Activated naive CD8-positive, alpha-beta T cell treated with anti-CD3 and anti-CD28 coated beads, Interleukin-2, amount 50 U/mL, for 16 hours (primary cell): ENCODE measurements at places on chromosomes 6 and 20.

- no peak for DNase-seq
Observed at GRCh38 chr6:43871933-43872332, 101.9 kb downstream of the VEGFA start.

DNA sequence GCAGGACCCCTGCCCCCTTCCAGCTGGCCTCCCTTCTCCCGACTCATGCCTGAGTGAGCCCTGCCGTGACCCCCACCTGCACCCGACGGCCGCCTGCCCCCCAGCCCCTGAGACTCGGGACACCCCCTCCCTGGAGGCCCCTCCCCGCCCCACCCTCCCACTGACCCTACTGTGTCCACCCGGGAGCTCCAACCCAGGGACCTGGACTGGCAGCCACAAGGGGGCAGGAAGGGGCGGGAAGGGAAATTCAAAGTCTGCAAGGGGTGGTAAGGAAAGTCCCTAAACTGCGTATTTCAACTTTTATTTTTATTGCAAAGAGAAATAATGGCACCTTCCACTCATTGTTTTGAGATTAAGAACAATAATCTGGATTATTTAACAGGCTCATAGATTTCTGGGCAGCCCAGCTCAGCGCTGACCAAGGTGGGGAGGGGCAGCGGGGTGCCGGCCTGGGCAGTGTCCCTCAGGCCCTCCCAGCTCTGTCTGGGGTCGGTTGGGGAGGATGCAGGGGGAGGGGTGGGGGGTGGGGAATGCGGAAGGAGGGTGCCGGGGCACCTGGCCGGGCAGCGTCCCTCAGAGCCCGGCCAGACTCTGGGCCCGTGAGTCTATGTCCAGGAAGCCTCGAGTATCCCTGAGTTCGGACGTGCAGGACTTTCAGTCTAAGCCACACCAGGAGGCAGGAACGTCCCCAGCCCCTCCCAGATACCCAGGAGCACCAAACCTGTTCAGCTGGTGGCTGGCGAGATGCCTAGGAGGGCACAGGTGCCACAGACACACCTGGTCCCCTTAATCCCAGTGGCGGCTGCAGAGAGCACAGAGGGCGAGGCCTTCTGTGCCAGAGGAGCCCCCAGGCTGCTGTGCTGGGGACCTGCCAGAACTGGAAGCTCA, 1.3 kb upstream of the PTK6 start:
- no peak for DNase-seq

GRCh38 chr6:45982280-45983036, 33.2 kb downstream of the CLIC5 start:
- no peak for DNase-seq

DNA sequence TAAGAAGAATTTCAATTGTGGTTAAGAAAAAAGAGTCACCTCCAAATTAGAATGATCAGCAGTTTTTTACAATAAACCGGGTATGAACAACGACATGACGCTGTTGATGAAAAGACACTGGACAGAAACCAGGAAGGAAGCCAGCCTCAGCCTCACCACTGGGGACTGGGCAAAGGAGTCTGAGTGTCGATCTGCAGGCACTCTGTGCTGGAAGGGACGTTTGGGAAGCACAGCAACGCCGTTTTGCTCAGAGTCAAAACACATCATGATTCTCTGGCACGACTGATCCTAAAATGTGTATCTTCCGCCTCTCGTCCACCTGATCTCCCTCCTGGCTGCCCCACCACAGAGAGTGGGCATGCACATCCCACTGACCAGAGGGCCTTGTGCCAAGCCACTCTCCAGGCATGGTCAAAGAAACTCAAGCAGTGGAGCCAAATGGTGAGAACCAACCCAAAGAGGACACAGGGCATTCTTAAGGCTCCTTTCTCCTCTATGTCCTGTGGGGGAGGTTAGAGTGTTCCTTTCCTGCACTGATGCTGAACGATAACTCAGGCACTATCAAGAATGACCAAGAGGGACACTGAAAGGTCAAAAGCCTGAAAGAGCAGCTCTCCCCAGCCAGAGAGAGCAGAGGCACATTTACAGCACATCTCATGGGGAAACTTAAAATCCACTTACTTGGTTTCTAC, 68.8 kb downstream of the AGPAT4 start:
- no peak for DNase-seq

DNA sequence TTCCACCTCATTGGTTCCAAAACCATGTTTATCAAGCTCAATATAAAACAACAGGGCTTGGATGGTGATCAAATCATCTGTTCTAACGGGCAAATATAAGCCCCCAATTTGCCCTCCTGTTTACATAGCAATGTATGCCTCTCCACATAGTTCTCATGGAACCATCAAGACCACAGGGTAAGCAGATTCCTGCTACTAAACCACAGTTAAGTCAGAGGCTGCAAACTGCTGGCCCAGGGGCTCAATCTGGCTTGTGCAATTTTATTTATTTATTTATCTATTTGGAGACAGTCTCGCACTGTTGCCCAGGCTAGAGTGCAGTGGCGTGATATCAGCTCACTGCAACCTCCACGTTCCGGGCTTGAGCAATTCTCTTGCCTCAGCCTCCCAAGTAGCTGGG, 18.9 kb upstream of the MTHFD1L start:
- DNase-seq: no peak

GRCh38 chr6:44856479-44856878, 469.0 kb downstream of the CDC5L start:
- no peak for DNase-seq

GRCh38 chr6:36717231-36717825, 19.7 kb downstream of the RAB44 start:
- DNase-seq: no peak

DNA sequence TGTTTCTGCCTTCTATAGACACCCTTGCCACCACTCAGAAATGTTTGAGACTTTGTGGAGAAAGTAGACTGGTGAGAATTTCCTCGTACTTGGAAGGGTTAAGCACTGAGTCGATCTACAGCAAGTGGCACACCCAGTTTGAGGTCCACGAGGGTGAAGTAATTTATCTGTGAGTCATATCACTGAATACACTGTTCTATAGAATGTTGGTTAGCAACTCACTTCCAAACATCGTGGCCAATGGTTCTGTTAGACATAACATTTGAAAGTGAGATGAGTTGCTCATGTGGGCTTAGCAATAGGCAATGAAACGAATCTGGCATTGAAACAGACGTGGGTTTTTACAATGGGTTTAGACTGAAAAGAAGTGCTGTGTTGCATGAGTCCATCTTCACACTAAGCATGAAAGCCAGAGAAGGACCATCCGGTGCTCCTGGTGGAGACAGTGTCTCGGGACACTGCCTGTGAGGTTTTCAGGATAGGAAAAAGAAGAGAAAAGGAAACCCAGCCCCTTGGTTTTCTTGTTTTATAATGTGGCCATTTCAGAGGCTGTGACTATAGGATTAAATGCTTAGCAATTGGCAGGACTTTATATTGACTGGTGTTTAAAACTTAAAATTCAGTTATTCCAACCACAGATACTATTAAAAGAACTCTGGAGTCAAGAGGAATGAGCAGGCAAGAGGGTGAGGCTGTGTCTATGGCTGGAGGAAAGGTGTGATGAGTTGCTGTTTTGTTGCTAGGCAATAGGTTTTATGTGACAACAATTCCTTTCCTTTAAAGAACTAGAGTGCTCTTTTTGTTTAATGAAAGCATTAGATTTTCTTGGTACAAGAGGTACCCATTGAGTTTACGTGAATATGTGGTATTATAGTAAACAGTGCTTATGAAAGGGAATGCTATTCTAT, 31.0 kb upstream of the EZR start:
- DNase-seq: no peak

DNA sequence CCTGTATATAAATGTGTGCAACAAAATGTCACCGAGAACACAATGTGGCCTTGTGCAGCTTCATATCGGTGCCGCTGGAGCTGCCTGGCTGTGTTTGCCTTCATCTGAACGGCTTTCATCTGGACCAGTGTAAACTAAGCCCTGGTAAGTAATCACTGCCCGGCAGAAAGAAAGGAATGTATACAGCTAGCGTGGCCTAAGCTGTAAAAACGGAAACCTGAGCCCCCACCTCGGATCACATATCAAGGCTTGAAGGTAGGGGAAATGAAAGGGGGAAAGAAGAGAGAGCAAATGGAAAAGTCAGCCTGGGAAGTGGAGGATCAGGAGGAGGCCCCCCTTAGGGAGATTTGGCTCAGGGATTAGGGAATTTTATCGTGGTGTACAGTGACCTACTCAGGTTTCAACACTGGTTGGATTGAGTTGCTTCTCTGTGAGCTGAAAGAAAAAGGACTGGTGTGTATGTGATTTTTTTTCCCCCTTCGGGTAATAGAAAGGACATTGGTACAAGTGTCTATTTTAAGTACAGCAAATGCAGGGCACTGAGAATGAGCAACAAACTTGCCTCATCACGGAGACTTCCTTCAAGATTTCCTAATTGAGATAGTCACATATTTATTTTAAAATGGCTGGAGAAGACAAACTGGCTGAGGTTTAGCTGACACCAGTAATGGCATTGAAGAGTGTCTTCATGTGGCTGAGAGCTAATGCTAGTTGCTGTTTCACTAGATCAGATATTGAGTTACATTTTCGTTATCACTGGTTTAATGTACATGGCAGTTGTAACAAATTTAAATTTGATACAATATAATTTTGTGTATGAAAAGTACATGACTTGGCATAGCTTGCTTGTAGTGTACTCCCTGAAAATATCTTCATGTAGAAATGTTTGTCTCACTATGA, 3.5 kb downstream of the SOBP start:
- no peak for DNase-seq

DNA sequence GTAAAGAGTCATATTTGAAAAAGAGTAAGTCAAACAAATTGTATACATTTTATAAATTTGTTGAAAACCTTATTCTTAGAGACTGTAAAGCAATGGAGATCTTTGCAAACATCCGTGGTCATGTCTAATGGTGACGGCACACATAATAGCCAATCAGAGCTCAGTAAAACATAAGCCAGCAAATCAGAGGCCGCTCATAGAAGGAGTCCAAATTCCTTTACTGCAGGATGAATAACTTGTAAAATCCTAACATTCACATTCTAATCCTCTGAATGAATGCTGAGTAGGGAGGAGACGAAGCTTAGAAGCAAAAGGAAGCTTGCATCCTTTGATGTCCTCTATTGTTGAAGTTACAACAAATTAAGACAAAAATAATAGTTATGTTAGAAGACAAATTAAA, 401.7 kb downstream of the PRKN start:
- DNase-seq: no peak

DNA sequence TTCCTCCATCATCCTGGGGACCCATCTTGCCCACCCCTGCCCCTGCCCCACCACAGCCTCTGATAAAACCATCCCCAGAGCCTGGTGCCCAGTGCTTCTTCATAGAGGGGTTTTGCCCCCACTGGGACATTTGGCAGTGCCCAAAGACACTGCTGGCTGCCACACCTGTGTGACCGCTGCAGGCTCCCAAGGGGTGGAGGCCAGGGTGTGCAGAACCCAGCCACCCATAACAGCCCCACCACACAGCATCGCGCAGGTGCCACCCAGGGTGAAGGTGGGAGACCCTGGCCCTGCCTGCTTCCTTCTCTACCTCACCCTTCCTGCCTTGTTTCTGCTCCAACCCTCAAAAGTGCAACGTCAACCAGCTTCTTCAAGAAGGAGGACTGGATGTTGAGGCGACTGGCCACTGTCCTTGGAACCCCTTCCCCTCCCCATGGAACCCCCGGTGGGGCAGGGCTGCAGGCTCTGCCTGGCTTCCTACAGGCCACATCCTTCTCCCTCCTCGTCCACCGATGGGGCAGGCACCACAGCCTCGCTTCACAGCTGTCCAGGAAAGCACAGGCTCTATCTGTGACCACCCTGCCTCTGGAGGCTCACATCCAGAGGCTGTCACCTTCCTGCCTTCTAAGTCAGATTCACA, 79.2 kb upstream of the MPC1 start:
- DNase-seq: no peak

DNA sequence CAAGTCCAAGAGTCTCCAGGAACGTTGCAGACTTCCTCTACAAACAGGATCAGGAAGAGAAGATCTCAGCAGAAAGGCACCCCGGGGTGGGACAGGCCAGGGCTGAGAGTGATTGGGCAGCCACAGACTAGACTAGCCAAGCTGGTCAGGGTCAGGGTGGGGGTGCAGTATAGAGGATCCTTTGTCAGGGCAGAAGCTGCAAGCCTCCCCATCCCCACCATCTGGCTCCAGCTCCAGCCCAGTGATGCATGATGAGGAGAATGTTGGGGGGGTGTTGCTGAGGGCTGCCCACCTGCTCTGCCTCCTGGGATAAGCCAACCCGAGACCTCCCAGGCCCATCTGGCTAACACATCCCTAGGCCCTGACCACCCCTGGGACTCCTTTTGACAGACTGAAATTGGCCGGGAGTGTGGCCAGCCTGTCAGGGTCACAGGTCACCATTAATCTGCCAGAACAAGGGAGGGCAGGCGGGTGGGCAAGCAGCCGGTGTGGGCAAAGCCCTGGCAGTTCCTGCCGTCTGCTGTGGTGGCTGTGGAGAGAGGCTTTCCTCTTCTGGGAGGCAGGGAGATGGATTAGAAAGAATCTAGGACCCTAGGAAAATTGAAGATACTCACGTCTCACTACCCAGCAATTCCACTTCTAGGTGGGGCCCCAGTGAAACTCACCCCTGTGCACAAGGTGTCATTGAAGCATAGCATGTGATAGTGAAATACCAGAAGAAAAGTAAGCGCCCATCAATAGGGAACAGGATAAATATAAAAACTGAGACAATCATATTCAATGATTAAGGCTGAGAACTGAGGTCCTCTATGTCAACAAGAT, 22.1 kb upstream of the SNTA1 start:
- DNase-seq: no peak

- DNase-seq: no peak
Observed at GRCh38 chr6:33936886-33937285, 133.1 kb upstream of the MLN start.

GRCh38 chr6:7454696-7455358, 65.2 kb downstream of the RIOK1 start:
- no peak for DNase-seq

DNA sequence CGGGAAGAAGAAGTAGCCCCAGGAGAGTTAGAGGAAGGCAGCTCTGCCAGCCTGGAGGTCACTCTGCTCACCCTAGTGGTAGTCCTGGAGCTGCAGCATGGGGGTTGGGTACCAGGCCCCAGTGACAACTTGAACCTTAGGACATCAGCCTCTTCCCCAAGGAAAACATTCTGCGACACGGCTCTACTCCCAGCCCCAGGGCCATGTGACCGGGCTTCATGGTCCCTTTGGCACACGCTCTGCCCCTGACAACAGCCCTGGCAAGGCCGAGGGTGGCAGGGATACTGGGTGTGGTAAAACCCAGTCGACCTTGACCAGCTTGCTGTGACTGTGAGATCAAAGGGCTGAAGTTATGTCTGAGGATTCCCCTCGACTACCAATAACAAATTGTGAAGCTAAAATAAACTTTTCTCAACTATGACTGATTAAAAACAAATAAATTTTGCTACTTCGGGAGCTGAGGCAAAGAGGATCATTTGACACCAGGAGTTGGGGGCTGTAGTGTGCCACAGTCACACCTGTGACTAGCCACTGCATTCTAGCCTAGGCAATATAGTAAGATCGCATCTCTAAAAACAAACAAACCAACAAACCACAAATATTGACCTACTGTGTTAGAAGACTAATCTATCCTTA, 24.4 kb upstream of the ARID1B start:
- no peak for DNase-seq
